ENCODE measurements at places on chromosomes 16 and 17.

DNA sequence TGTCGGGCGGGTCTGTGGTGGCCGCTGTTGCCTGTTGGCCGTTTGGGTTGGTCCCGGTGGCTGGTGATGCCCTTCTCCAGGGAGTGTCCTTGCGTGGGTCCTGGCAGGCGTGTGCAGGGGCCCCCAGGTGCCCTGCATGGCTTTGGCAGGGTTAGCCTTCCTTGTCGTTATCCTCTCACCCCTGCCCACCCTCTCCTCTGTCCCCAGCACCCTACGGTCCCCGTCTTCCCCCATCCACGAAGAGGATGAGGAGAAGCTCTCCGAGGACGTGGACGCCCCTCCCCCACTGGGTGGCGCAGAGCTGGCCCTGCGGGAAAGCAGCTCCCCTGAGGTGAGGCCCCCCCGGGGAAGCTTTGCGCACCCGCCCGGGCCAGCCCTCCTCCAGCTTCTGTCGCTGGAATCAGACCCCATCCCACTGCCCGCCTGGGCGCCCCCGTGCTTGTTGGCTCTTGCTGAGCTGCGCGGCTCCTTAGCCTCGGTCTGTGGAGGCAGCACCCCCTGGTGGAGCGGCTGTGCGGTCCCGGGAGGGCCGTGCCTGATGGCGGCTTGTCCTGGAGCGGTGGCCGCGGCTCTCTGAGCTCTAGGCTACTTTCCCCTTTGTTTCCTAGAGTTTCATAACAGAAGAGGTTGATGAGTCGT, 10.6 kb upstream of the NUDT16L1 start:
- DNase-seq: no peak

GRCh38 chr16:74667255-74667700, 601 bp upstream of the RFWD3 start:
- DNase-seq: no peak

GRCh38 chr16:27129401-27129800, 62.7 kb downstream of the C16orf82 start:
- no peak for DNase-seq

DNA sequence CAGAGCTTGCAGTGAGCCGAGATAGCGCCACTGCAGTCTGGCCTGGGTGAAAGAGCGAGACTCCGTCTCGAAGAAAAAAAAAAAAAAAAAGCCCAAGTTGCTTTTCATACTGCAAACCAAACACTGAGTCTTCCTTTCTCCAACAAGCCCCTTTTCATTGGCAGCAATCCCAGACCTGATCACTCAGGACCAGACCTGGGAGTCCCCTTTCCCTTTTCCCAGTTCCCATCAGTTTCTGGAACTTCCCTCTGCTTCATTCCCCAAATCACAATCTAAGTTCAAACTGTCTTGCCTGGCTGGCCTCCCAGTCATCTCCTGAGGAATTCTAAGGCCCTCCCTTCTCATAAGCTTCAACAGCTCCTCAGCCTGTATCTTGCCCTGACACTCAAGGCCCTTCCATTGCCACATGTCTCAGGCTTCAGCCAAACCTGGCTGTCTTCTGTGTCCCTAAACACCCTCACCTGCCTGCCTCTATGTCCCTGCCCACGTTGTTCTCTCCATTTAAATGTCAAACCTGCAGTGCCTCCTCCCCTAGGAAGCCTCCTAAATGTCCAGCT, 11.8 kb upstream of the PHF12 start:
- DNase-seq: no peak

Measured in stimulated activated CD8-positive, alpha-beta memory T cell treated with anti-CD3 and anti-CD28 coated beads, Interleukin-15, amount 100 ng/mL, for 1 hour (primary cell).